Endothelial cell (in vitro differentiated cells): ENCODE measurements at places on chromosomes 7 and 10.

GRCh38 chr10:77637532-77638320 lies at the start of gene KCNMA1:
Gene KCNMA1 (minus strand): TSS chr10:77637808.
- peaks cover 9% of the 10 kb centered on the region for H3K4me1 ChIP-seq
- no peak within 1 kb of the TSS for H3K27ac ChIP-seq
- peak; percentile 30 for DNase-seq
- H3K4me3 ChIP-seq = peak within 1 kb of the TSS; percentile 97
- H3K27me3 ChIP-seq = peaks cover 30% of the 10 kb centered on the region

GRCh38 chr7:94907026-94907810 lies at the start of gene PPP1R9A:
Gene PPP1R9A (plus strand): TSS chr7:94907594. CDS start chr7:94910114, 2,520 bp downstream.
- no peaks in the 10 kb centered on the region for H3K36me3 ChIP-seq
- H3K4me1 ChIP-seq = peaks cover 22% of the 10 kb centered on the region
- no peak for DNase-seq
- peaks cover 6% of the 10 kb centered on the region for H3K27me3 ChIP-seq
- peak within 1 kb of the TSS; percentile 70 for H3K27ac ChIP-seq

GRCh38 chr7:1531263-1531978 lies 919 bp downstream of the MAFK start:
- DNase-seq = no peak
- no peaks in the 10 kb centered on the region for H3K36me3 ChIP-seq
- H3K27me3 ChIP-seq = peaks cover 2% of the 10 kb centered on the region
- no peak overlapping the region for H3K27ac ChIP-seq
- H3K4me3 ChIP-seq = peak overlapping the region; percentile 87

DNA sequence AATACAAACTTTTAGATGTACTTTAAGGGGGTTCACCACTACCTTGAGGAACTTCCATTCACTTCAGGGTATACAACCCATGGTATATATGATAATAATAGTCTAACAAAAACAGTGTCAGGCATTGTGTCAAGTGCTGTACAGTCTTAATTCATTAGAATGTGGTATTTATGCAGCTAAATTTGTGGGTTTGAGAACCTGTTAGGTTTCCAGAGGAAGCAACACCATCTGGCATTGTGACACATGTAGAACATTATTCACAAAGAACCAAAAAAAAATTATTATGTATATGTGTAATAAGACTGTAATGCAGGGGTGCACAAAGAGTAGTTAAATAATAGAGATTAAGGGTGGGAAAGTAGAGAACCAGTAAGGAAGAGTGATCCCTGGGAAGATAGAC lies 26.3 kb downstream of the TMEM60 start:
- H3K27me3 ChIP-seq = peaks cover 2% of the 10 kb centered on the region
- H3K27ac ChIP-seq = peak overlapping the region; percentile 2
- H3K4me1 ChIP-seq = no peaks in the 10 kb centered on the region
- DNase-seq = no peak
- H3K36me3 ChIP-seq = peaks cover 4% of the 10 kb centered on the region
- H3K4me3 ChIP-seq = peak overlapping the region; percentile 7

DNA sequence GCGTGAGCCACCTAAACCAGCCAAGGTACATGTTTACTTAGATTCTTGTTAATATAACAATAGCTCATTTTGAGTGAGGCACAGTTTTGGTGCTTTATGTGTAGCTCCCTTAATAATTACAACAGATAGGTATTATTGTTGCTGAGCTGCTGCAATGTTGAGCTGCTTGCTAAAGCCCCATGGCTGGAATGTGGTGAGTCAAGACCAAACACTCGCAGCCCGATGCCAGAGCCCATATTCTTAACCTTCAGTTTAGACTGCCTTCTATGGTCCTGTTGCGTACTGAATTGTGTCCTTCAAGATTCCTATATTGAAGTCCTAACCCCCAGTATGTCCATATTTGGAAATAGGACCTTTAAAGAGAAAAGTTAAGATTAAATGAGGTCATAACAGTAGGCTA lies 407.1 kb downstream of the NEBL start:
- no peaks in the 10 kb centered on the region for H3K36me3 ChIP-seq
- no peaks in the 10 kb centered on the region for H3K27me3 ChIP-seq
- no peak for DNase-seq
- no peaks in the 10 kb centered on the region for H3K4me1 ChIP-seq

DNA sequence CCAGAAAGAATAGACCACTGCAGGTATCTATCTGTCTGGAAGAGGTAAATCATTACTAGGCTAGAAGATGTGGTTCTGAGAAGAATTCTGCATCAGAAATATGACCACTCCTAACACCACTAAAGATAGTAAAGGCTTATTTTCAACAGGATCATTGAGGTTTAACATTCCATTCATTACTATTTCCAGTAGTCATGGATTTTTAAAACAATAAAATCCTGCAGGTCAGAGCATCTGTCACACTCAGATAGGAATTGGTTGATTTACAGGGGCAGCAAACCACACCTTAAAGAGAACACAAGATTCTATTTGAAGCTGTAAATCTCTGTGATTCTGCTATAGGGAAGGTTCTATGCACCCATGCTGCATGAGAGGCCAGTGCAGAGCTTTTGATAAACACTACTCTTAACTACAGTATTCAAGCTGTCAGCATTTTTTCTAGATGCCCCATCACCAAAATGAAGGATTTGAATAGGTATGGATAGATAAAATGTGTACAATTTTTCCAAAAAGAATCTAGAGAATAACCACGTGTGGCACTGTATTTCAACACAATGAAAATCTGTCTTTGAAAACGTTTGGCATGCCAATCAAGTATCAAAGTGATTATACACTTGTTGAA lies 14.6 kb downstream of the LRRC17 start:
- no peak overlapping the region for H3K4me3 ChIP-seq
- DNase-seq = no peak
- no peaks in the 10 kb centered on the region for H3K27me3 ChIP-seq
- H3K4me1 ChIP-seq = peaks cover 4% of the 10 kb centered on the region
- H3K36me3 ChIP-seq = no peaks in the 10 kb centered on the region
- H3K27ac ChIP-seq = no peak overlapping the region

DNA sequence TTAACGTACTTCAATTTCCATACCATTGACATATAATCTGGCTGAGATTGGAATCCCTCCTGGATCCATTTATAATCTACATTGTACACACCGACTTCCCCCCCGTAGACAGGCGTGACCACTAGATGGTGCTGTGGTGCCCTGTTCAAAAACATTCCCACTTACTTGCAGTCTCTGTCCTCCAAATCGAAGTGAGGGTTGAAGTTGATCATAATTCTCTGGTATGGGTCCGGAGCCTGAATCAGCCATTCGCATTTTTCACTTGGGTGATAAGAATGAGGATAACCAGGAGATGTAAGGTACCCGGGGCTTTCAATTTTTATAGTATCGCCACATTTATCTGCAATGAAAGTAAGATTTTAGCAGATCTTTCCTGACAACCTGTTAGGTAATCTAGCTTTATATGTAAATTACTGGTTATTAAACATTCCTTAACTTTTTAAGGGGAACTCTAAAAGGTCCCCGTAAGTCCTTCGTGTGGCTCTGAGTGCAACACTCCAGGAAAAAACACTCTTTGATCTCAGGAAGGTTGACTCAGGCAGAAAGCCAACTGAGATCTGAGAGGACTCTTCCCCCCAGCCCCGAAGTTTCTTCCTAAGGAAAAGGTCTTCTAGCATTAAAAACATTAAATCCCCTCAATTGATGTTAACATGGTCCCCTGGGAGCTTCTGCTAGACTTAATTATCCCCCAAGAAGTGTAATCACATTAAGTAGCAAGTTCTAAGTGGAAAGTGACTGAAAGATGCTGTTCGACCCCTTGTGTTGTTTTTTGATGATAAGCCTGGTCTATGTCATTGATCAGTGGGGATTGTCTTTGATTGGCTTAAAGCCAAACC lies 3.7 kb downstream of the NRP1 start:
- peaks cover 41% of the 10 kb centered on the region for H3K4me1 ChIP-seq
- H3K36me3 ChIP-seq = peaks cover 68% of the 10 kb centered on the region
- peak overlapping the region; percentile 99 for H3K4me3 ChIP-seq
- H3K27me3 ChIP-seq = peaks cover 7% of the 10 kb centered on the region
- peak; percentile 87 for DNase-seq

- H3K4me1 ChIP-seq = peaks cover 2% of the 10 kb centered on the region
- H3K27me3 ChIP-seq = no peaks in the 10 kb centered on the region
- H3K4me3 ChIP-seq = no peak overlapping the region
- no peaks in the 10 kb centered on the region for H3K36me3 ChIP-seq
- no peak for DNase-seq
Measured at GRCh38 chr10:3006093-3006492, 61.3 kb upstream of the PFKP start.

DNA sequence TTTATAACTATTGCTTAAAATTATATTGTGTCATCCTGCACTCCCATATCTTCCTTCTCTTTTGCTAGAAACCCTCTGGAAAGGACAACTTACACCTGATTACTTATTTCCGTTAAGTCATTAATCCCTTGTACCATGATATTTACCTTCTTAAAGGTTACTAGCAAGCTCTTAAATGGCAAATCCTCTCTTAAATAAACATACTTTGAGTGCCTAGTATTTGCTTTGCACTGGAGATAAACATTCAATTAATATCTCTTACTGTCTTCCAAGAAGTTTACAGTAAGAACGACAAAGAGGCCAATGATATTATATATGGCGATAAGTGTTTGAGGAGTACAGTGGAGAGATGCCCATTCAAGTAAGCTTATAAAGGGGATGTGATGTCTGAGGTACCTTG lies 278.3 kb downstream of the HGF start:
- DNase-seq = no peak
- H3K4me3 ChIP-seq = no peak overlapping the region
- no peaks in the 10 kb centered on the region for H3K36me3 ChIP-seq
- no peak overlapping the region for H3K27ac ChIP-seq
- H3K27me3 ChIP-seq = no peaks in the 10 kb centered on the region
